ENCODE measurements at places on chromosomes 7 and 10.

- no peak for DNase-seq
Observed at GRCh38 chr10:102802920-102803534, 34.2 kb downstream of the CYP17A1 start.

GRCh38 chr7:81447351-81447952, 322.4 kb downstream of the HGF start:
- peak; percentile 51 for DNase-seq

- no peak for DNase-seq
Observed at GRCh38 chr10:77415313-77415960, 222.2 kb downstream of the KCNMA1 start.

GRCh38 chr10:20355011-20355410, 538.8 kb downstream of the PLXDC2 start:
- no peak for DNase-seq

DNA sequence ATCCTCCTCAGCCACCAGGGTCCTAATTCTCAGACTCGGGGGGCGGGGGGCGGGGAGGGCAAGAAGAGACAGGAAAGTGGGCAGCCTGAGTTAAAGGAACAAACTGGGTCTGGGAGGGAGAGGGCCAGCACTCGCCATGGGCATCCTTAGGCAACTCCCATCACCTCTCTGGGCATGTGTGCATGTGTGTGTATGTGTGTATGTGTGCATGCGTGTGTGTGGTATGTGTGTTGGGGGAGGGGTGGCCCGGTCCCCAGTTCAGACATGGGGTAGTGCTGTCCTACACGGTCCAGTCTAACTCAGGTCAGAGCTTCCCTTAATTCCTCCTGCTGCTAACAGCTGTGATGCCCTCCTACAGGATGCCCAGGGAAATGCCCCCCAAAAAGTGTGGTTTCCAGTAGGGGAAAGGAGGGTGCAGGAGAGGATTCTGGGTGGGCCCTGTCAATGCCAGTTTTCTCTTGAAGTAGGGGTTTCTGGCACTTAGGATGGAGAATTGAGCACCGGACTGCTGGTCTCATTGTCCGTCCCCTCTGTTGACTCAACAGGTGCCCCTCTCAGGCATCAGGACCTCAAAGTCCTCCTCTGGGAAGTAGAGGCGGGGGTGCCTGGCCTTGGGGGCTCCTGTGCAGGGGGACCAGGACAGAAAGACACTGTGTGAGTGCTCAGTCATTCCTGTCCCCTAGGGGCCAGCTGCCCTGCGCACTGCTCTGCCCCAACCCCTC, 15.1 kb upstream of the ZMIZ1 start:
- DNase-seq = no peak

DNA sequence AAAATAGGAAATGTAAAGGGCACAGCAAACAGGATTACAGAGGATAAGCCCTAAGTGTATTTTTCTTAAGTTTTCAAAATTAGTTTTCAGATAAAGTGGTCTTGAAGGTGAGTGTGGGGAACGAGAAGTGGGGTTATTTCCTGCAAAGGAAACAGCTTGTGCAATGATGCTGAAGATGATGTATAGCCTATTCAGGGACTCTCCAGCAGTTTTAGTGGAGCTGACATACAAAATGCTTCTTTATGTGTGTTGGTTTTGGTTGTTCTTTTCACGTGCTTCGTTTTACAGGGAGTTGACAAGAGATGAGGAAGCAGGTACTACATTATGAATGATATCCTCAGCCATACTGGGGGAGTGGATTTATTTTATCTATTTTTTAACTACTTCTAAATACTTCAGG, 20.5 kb downstream of the CASD1 start:
- DNase-seq = no peak

DNA sequence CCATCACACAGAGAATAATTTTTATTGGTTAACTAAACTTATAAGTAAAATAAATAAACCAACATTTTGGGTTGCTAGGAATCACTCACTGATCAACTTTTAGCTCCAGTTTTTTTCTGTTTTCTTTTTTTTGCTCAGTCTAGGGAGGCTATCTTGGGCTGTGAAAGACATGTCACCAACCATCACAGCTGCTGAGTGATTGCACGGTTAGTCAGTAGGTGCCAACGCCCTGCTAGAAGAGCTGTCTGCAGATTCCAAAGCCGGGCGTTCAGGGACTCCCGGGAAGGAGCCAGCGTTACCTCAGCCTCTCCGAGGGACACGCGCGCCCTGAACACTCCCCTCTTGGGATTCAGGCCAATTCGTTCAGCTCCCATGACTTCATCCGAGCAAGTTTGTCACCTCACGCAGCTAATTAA, 604 bp upstream of the STAM start:
- peak; percentile 64 for DNase-seq

GRCh38 chr7:906776-907157, 30.4 kb downstream of the GET4 start:
- DNase-seq = no peak

DNA sequence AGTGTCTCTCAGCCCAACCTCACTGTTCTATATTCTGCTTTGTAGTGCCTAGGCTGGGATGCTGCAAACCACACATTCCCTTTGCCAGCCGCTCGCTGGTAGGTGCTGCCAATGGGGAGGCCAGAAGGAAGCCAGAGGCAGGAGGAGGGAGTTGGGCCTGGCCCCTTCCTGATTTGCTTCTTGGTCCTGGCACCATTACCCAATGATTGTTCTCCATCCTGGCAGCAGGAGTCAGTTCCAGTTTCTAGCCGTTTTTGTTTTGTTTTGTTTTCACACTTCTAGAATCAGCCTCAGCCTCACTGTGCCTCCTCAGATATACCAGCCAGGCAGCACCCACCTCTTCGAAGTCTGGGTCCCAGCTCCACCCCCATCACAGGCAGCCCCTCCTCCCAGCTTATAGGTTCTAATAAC, 27.4 kb upstream of the LOXL4 start:
- no peak for DNase-seq

GRCh38 chr7:30074422-30075030, 46.3 kb downstream of the PLEKHA8 start:
- no peak for DNase-seq

DNA sequence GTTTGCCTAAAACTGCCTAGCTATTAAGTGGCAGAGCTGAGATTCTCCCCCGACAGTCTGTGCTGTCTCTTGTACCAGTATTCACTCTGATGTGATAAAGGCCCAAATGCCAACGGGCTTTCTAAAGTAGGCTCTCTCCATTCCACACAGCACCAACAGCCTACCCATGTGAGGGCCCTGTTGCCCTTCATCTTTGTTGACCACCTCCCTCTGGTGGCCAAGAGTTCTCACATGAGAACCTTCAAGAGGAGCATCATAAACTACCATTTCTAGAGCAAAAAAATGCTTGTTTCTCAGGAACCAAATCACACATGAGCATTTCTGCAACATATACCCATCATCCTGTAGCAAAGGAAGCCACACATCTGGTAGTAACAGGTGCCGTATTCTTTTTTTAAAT, 185.8 kb downstream of the GRM8 start:
- DNase-seq = peak; percentile 50

DNA sequence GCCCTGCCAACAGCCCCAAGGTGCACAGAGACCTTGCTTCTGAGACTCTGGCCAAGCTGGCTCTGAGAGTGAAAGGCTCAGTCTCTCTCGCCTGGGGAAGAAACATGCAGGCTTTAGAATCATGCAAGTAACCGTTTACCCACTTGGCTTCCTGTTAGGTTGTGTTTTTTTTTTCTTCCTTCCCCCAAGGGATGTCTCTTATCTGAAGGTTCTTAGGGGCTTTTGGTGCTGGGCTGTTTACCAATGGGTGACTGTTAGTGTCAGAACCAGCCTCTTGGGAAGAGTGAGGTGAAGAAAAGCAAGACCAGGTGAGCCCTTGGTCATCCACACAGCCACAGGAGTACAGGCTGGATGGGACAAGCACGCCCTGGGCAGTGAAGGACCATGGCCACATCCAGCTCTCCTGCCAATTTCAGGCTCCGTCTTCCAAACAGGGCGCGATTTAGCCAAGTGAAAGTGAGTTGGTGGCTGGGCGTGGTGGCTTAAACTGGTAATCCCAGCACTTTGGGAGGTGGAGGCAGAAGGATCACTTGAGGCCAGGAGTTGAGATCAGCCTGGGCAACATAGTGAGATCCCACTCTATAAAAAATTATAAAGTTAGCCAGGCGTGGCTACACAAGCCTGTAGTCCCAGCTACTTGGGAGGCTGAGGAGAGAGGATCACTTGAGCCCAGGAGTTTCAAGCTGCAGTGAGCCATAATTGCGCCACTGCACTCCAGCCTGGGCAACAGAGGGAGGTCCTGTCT, 76.3 kb upstream of the CUX1 start:
- no peak for DNase-seq

- DNase-seq = no peak
Observed at GRCh38 chr10:61628875-61629513, 33.7 kb upstream of the CABCOCO1 start.

GRCh38 chr7:129607471-129608120, 3.9 kb upstream of the NRF1 start:
- DNase-seq = peak; percentile 33

- no peak for DNase-seq
Observed at GRCh38 chr10:57225920-57226319, 864.9 kb upstream of the ZWINT start.

Data from BE2C (cell line).